CD8-positive, alpha-beta memory T cell (primary cell): ENCODE measurements at places on chromosomes 2 and 18. TPM values are rescaled to one million over a fixed set of nuclear protein-coding genes. Genes with fewer than 3 reads are reported as not detected.

DNA sequence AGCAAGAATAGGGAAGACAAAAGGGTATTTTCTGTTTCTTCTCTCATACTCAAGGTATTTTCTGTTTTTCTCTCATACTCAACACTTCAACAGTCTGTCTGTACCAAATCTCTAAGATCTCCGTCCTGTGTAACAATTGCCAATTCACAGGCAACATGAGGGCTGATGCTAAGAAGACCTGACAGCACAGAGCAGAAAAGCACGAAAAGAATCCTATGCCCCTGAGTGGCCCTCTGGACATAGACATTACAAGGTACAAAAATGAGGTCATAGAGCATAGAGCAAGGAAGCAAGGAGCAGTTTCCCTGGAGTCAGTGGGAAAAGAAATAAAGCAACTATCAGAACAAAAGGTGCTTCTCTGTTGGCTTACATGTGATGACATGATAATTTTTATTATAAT lies 1612.6 kb upstream of the CELF4 start:
- no peaks in the 10 kb centered on the region for H3K27me3 ChIP-seq
- no peak overlapping the region for H3K27ac ChIP-seq
- DNase-seq = no peak
- no peaks in the 10 kb centered on the region for H3K36me3 ChIP-seq
- no peak overlapping the region for H3K4me3 ChIP-seq
- H3K4me1 ChIP-seq = no peaks in the 10 kb centered on the region

DNA sequence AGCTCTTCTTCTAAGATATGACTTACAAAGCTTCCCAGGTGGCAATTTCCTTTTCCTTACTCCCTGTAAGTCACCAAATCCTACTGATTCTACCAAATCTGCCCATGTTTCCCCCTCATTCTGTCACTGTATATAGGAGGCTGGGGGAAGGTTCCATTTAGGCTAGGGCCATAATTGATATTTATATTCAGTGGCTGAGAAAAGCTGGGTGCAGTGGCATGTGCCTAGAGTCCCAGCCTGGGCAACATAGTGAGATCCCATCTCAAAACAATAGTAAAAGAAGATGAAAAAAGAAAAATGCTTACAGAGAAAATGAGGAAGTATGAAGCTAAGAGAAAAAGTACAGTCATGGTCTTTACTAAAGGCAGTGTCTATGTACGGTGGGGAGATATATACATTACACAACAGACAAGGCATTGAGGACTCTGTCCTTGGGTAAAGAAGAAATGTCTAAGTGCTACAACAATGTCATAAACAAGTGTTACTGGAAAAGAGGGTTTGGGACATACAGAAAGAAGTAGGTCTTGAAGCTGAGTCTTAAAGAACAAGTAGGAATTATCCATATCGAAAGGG lies 4.8 kb downstream of the CWC22 start:
- H3K27ac ChIP-seq = no peak overlapping the region
- H3K4me3 ChIP-seq = no peak overlapping the region
- H3K27me3 ChIP-seq = no peaks in the 10 kb centered on the region
- peaks cover 31% of the 10 kb centered on the region for H3K4me1 ChIP-seq
- no peak for DNase-seq
- H3K36me3 ChIP-seq = no peaks in the 10 kb centered on the region

Gene LAMA3
- total RNA-seq = not detected

- no peaks in the 10 kb centered on the region for H3K4me1 ChIP-seq
- DNase-seq = no peak
- H3K36me3 ChIP-seq = no peaks in the 10 kb centered on the region
Observed at GRCh38 chr18:13934058-13934457, 18.7 kb upstream of the MC2R start.

DNA sequence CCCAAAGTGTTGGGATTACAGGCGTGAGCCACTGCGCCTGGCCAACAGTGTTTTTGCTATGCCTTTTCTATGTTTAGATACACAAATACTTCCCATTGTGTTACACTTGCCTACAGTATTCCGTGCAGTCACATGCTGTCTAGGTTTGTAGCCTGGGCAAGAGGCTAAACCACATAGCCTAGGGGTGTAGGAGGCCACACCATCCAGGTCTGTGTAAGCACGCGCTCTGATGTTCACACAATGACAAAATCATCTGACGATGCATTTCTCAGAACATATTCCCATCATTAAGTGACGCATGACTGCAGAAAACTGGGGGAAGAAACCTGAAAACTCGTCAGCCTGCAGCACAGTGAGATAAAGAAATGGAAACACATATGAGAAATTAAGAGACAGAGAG lies 46.1 kb upstream of the TWIST2 start:
- H3K4me1 ChIP-seq = no peaks in the 10 kb centered on the region
- no peaks in the 10 kb centered on the region for H3K36me3 ChIP-seq
- H3K27ac ChIP-seq = no peak overlapping the region
- H3K4me3 ChIP-seq = no peak overlapping the region
- DNase-seq = no peak

GRCh38 chr2:125658583-125658982 lies 997.4 kb upstream of the GYPC start:
- no peaks in the 10 kb centered on the region for H3K4me1 ChIP-seq
- no peak overlapping the region for H3K27ac ChIP-seq
- H3K4me3 ChIP-seq = no peak overlapping the region
- H3K27me3 ChIP-seq = no peaks in the 10 kb centered on the region
- no peaks in the 10 kb centered on the region for H3K36me3 ChIP-seq
- DNase-seq = no peak

- H3K4me3 ChIP-seq = no peak overlapping the region
- no peak overlapping the region for H3K27ac ChIP-seq
- DNase-seq = no peak
- no peaks in the 10 kb centered on the region for H3K36me3 ChIP-seq
Observed at GRCh38 chr2:204665207-204665606, 119.9 kb downstream of the PARD3B start.

DNA sequence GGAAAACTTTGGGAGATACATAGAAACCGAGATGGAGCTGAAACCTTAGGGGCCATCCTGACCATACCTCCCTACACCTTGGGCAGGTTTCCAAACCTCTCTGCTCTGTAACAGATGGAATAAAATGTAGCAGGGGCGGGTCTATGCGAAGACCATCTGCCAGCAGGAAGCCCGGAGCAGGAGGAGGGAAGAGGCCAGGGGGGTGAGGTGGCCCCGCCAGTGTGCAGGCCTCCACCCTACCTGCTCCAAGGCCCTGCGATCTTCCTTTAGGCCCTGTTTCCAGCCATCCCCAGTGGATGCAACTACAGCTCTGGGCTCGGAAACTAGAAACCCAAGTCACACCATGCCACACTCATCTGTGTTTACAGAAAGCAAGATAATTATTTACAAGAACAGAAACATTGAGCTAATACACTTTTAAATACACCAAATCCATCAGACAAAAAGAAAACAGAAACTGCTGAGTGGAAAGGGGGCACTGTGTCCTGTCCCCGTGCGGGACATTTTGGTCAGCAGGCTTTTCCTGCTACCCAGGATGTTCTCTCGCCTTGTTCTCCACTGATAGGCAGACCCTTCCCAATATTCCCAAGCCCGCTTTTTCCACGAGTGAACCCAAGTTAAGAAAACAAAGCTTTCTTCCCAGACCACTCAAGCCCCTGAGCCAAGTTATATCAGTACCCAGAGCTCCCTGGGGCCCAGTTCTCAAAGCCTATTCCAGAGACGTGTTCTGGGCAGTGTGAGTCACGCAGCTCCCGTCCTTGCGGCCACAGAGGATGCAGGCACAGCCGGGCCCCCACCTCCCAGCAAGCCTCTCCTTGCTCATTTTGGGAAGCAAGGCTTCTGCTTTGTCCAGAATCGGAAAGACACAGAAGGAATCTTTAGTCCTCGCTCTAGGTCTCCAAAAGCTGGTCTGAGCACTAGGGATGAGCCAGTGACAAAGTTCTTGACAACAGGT lies 17.3 kb downstream of the CIB4 start:
- no peak overlapping the region for H3K27ac ChIP-seq
- H3K36me3 ChIP-seq = no peaks in the 10 kb centered on the region
- no peak for DNase-seq
- no peaks in the 10 kb centered on the region for H3K4me1 ChIP-seq

Gene LYPD1
- not detected for total RNA-seq

DNA sequence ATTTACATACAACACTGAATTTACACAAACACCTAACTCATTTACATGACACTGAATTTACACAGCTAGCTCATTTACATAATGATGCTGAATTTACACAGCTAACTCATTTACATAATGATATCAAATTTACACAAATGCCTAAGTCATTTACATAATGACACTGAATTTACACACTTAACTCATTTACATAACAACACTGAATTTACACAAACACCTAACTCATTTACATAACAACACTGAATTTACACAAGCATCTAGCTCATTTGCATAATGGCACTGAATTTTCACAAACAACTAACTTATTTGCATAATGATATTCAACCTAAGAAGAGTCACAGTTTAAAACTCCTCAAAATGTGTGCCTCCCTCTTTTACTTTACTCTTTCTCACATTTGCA lies 511.7 kb downstream of the GALR1 start:
- no peak overlapping the region for H3K27ac ChIP-seq
- no peaks in the 10 kb centered on the region for H3K27me3 ChIP-seq
- no peak overlapping the region for H3K4me3 ChIP-seq

DNA sequence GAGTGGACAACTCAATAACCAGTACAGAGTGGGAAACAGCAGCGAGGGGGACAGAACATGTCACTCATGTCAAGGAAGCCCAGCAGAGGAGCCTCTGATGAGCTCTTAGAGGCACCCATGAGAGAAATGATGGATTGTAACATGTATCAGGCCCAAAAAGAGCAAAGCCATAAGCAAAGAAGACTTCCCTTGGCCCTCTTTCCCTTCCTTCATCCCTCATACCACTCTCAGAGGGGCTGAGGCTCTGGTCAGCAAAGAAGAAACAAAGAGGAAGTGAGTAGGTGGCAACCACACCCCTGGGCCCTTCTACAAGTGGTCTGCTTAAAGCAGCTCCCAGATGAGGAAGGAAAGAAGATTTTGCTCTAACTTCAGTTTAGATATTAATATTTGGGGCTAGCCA lies 112.8 kb downstream of the CDC42EP3 start:
- H3K27ac ChIP-seq = no peak overlapping the region
- no peaks in the 10 kb centered on the region for H3K27me3 ChIP-seq
- H3K4me1 ChIP-seq = peaks cover 19% of the 10 kb centered on the region
- no peaks in the 10 kb centered on the region for H3K36me3 ChIP-seq

Gene ALPP
- not detected for total RNA-seq

- no peak for DNase-seq
- H3K4me1 ChIP-seq = no peaks in the 10 kb centered on the region
- H3K27ac ChIP-seq = no peak overlapping the region
- no peaks in the 10 kb centered on the region for H3K36me3 ChIP-seq
- H3K27me3 ChIP-seq = no peaks in the 10 kb centered on the region
- H3K4me3 ChIP-seq = no peak overlapping the region
Observed at GRCh38 chr2:29223257-29223656, 108.0 kb downstream of the CLIP4 start.

Gene CABLES1
- total RNA-seq = 8.0 TPM

Gene ARHGEF33
- total RNA-seq = 0.22 TPM

DNA sequence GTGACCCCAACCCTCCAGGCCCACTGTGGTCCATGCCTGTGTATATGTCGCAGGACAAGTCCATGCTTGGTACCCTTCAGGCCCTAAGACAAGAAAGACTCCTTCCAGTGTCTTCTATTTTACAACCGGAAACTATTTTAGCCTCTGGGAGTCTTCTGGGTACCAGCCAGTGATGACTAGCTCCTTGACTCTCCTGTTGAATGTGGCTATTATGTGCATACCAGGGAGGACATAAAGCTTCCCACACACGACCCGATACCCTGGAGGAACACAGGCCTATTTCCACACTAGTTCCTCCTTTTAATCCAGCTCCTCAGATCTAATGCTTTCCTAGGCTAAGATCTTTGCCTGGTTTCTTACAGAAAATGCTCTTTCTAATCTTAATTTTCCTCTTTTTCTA lies 178.1 kb downstream of the NCKAP5 start:
- no peaks in the 10 kb centered on the region for H3K36me3 ChIP-seq
- no peak overlapping the region for H3K4me3 ChIP-seq
- DNase-seq = no peak
- no peaks in the 10 kb centered on the region for H3K4me1 ChIP-seq
- H3K27ac ChIP-seq = no peak overlapping the region

GRCh38 chr2:167265722-167266121 lies 377.4 kb downstream of the XIRP2 start:
- H3K36me3 ChIP-seq = no peaks in the 10 kb centered on the region
- H3K4me1 ChIP-seq = no peaks in the 10 kb centered on the region
- H3K27me3 ChIP-seq = no peaks in the 10 kb centered on the region
- no peak overlapping the region for H3K27ac ChIP-seq
- no peak overlapping the region for H3K4me3 ChIP-seq

Gene MC5R
- not detected for total RNA-seq

Gene C2orf76
- total RNA-seq = 24.7 TPM
